ENCODE measurements at places on chromosomes 1 and 21.
A peak's percentile ranks its signal among the peaks of the same experiment; 100 is the strongest.

DNA sequence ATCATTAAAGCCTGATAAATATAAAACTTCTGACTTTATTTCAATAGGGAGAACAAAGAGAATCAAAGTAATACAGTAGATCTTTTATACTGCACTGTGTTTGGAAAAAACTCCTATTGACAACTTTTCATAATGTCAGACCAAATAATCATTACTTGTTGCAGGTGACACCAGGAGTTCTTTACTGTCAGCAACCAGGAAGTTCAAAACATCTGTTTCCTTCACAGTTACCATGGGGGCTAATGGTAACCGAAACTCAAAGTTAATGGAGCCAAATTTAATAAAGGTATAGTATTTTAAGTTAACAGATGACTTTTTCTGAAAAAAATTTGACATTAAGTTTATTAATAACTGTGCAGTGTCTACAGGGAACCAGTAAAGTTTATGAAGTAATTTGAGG, 10.6 kb downstream of the EFCAB7 start:
- DNase-seq, result no peak

DNA sequence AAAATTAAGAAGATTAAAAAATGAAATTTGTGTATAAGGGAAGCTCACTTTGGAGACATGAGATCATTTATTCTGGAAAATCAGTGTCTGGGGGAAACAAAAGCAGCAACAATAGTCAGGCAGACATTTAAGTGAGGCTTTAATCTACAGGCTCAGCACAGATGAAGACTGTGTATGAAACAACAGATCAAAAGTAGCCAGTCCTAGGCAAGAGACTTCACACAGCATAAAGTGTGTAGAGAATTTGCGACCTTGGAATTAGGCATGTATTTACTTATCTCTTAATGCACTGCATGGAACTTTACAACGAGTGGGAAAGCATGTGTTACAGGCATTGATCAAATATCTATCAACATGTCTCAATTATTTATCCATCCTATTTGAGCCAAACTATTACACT, 1099.9 kb downstream of the PLA2G4A start:
- no peak for DNase-seq

DNA sequence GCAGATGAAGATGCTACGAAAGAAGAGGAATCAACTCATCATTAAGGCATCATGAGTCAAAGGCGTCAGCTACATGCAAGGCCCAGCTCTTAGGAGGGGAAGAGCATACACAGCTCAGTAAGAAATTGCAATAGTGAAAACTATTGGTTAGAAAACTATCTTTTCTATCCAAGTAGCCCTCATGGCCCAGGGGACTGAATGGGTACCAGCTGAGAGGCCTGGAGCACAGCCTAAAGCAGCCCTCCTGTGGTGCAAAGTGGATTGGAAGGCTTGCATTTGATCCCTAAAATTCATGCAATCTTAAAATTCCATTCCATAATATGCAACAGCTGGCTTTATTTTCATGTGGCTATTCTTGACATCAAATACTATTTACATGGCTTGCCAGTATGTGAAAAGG, 251.8 kb upstream of the USP24 start:
- DNase-seq, result no peak

DNA sequence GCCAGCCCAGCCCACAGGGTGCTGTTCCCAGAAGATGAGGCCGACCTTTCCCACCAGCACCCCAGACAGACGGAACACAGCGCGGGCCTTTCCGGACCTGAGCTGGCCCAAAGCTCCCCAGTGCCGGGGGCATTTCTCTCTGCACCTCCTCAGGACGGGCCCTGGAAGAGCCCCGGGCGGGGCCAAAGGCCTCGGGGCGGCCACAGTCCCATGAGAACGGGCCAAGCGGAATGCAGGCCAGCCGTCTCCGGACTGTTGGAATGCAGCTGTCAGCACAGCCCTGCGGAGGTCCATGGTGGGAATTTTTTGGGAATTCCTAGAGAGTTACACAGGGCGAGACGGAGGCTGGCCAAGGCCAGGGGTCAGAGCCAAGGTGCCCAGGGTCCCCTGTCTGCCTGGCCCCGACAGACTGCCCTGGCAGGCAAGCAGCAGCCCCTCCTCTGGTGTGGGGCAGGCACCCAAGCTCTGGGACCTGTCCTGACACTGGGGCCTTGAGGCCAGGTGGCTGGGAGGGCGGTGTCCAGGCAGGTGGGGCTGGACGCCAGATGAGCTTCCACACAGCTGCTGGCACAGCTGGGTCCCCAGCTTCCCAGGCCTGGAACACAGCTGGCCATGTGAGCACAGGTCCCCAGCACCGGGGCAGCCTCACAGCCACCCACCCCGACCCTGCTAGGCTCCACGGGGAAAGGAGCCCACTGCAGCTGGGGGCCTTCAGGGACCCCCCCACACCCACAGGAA, 63.0 kb downstream of the MEGF6 start:
- DNase-seq, result no peak

GRCh38 chr1:168637350-168637991, 61.1 kb downstream of the XCL1 start:
- no peak for DNase-seq

DNA sequence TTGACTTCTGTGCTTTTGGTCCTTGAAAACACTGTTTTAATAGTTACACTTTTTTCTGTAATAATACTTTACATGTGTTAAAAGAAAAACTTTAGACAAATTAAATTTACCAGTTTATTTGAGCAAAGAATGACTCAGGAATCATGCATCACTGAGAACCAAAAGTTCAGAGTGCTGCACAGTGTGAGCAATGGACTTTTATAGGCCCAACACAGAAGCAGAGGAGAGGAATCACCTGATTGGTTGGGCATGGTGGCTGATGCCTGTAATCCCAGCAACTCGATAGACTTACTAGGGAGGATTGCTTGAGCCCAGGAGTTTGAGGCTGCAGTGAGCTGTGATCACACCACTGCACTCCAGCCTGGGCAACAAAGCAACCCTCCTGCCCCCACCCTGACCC, 29.3 kb downstream of the ZNF648 start:
- no peak for DNase-seq

- DNase-seq, result no peak
Observed at GRCh38 chr1:9473032-9473807, 66.0 kb upstream of the SLC25A33 start.

DNA sequence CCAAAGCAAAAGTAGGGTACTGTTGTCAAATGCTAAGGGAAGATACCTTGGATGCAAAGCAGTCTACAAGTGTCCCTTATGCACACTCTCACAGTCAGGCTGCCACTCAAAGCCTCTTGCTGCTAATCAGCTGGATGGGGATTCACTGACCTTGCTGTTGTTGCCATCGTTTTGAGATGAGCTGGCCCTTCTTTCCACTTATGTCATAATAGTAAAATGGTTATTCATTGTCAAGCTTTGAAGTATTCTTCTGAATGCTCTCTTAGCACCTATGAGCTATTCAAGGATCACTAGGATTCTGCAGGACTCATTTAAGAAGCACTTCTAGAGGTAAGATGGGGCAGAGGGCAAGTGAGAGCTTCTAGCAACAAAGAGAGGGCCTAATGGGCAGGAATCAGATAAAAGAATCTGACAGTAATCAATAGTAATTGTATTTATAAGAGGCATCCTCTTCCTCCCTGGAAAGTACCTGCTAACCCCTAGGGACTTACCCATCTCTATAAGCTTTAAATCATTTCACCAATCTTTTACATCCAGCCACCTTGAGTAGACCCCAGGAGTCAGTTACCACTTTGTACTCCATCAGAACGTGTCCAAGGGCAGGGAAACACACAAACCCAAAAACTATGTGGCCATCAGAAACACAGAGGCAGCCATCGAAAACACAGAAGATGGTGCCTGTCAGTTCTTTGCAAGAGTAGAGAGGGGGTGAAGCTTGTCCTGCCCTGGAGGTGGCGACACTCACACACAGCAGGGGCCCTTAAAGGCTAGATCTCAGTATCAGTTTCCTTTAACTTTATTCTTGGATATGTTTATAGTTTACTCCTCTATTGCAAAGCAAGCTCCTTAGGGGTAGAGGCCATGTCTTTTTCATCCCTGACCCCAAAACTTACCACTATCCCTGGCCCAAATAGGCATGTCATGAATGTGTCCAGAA, 103.7 kb upstream of the NFIA start:
- no peak for DNase-seq

DNA sequence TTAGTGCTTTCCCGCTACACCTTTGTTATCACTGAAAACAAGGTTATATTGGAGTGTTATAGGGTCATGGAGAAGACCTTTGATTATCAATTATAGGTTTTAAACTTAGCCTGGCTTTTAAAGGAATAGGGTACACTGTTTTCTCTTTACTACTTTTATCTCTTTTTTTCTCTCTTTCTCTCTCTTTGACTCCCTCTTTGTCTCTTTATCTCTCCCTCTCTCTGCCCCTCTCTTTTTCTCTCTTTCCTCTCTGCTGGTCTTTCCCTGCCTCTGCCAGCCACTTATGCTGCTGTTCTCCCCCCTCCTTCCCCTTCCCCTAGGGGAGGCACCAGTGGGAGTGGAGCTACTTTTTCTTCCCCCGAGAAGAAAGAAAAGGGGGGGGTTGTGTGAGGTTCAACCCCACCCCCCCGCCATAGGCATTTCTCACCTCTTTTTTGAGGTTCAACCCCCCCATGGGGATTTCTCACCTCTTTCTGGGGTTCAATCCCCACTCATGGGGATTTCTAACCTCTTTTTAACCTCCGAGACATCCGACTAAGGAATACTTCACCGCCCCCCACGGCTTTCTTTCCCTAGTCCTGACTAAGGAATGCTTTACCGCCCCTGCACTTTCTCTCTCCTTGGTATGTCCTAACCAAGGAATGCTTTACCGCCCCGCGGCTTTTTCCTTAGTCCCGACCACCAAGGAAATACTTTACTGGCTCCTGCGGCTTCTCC, 17.2 kb upstream of the ZBTB8B start:
- DNase-seq, result no peak

DNA sequence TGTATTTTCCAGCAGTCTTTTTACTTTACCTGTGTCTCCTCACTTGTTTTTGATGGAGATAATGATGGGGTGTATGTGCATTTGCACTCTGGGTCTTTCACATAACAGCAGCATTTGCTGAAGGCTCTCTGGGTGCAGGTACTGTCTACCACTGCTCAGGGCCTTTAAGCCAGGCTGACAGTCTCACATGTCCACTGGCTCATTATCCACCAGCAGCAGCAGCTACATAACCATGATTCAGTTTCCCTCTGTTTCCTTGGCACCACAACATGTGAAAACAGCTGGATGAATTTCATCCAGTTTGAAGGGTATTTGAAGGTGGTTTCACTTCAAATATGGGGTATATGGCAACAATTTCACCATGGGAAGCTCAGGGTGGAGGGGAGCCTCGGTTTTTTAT, 41.2 kb upstream of the ROR1 start:
- no peak for DNase-seq

DNA sequence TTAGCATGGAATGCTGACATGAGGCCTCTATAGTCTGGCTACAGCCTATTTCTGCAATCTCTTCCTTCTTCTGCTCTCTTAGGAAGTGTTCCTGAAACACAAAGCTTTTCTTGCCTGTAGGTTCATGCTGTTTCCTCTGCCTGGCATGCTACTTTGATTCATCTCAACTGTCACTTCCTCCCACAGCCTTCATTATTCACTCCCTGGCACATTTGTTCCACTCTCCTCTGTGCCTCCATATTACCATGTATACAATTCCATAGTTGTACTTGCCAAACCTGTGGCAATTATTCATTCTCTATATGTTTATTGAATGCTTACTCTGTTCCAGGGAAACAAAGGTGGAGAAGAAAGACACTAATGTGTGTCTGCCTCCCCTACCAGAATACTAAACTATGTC, 210.2 kb downstream of the LRRC7 start:
- no peak for DNase-seq

GRCh38 chr1:91809317-91809716, 76.6 kb downstream of the TGFBR3 start:
- DNase-seq, result no peak

DNA sequence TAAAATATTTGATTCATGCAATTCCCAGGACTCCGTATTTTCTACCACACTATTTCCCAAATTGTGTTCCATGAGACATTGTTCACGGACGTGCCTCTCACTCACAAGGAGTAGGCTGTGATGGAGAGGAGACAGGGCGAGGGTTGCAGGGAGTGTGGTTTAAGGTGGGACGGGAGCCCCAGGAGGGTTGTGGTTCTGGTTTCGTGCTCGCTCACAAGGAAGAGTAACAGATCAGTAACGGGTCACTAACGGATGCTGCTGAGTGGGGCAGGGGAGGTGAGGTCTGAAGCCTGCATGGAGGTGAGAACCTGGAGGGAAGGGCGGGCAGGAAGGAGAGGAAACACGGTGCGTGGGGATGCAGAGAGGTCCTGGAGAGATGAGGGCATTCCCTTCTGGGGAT, 28.8 kb downstream of the TFF3 start:
- no peak for DNase-seq

- no peak for DNase-seq
Observed at GRCh38 chr1:227058321-227058751, 118.2 kb downstream of the COQ8A start.

GRCh38 chr1:248905662-248906008, 400 bp upstream of the PGBD2 start:
- no peak for DNase-seq

DNA sequence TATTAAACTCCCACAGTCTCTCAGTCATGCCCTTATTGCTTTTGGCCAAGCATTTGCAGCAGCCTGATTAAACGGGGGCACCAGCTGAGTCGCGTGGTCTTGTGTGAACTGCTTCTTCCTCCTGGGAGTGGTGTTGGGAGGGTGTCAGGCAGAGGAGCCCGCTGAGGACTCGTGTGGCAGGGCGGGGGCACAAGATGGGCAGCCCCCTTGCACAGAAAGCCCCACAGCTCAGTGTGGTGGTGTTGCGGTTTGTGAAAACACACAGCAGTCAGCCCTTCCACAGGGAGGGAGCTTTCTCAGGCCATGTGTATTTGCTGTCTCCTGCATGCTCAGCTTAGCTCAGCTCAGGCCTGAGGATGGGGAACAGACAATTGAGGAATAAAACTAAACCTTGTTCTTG, 22.4 kb downstream of the PEX14 start:
- no peak for DNase-seq

GRCh38 chr21:16509476-16509875, 779.7 kb downstream of the USP25 start:
- DNase-seq, result no peak

DNA sequence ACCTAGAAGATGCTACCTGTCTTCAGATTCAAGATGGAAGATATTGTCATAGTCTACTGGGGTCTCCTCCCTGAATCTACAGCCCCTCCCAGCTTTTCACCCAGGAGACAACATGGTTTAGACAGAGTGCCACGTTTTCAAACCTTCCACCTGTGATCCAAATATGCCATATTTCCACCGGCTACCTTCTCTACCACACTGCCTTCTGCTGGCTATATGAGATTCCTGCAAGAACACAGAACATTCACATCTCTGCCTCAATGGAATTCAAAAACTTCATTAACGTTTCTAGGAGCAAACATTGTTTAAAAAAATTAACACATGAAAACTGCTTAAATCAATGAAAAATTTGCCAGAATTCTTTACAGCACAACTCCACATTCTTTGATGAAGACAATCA, 12.9 kb upstream of the LELP1 start:
- peak; percentile 8 for DNase-seq
